ENCODE measurements at places on chromosomes 13 and 19.
A peak's percentile ranks its signal among the peaks of the same experiment; 100 is the strongest.

DNA sequence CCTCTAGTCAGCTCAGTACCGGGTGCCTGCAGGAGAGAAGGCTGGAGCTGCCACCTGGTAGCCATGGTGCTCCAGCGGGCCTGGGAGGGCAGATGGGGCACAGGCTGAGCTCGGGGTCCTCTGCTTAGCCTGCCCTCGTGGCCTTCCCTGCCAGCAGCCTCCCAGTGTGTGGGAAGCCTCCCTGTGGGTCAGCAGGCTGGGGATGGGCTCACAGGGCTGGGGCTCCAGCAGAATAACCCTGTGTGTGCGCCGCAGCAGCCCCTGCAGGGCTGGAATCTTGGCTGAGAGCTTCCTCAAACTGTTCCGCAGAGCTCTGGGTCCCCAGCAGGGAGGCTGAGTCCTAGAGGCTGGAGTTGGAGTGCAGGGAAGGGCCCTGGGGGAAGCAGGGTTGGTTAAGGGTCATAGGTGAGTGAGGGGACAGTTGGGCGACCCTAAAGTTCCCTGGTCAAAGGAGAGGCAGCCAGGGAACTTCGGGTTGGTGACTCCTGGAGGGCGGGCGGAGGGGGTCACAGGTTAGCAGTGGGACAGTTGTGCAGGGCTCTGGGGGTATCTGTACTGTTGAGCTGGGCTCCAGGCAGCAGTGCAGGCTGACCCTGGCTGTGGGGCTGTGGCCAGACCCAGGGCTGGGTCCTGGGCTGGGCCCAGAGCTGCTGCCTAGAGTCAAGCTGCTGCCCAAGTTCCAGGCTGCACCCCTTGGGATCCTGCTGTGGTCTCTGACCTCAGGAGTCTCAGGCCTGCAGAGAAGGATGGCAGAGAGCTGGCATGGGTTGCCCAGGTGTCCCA is 14.0 kb downstream of the ARHGAP33 start:
- DNase-seq: no peak

DNA sequence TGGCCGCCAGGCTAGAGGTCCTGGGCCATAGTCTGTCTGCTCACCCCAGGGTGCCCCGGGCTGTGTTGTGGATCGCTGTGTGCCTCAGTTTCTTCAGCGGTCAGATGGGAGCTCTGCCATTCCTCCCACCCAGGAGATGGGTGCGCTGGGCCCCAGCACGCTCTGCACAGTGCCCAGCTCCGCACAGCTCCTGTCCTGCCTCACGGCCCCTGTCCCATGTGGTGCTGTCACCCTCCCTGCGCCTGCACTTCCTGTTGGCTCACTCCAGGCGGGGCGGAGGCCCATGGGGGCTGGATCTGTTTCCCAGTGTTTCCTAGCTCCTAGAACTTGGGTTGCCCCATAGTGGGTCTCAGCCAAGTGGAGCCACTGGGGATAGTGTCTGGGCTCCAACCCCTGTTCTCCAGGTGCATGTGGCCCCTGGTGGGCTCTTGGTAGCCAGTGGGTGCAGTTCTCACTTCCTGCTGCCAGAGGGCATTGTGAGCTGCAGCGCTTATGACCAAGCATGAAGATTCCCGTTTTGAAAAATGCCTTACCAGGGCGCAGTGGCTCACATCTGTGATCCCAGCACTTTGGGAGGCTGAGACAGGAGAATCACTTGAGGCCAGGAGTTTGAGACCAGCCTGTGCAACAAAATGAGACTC is 69.8 kb downstream of the KDM4B start:
- peak; percentile 70 for DNase-seq

DNA sequence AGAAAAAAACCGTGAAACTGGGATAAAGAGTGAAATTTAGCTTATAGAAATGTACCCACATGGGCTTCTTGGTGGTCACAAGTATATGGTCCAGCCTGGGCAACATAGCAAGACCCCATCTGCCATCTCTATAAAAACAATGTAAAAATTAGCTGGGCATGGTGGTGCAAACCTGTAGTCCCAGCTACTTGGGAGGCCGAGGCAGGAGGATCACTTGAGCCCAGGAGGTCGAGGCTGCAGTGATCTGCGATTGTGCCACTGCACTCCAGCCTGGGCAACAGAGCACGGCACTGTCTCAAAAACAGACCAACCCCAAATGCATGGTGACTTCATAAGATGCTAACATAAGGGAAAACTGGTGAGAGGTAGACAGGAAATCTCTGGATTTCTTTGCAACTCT is 54.4 kb downstream of the GNG7 start:
- no peak for DNase-seq

- peak; percentile 65 for DNase-seq
Observed at GRCh38 chr19:15252398-15253018, 20.3 kb upstream of the EPHX3 start.

DNA sequence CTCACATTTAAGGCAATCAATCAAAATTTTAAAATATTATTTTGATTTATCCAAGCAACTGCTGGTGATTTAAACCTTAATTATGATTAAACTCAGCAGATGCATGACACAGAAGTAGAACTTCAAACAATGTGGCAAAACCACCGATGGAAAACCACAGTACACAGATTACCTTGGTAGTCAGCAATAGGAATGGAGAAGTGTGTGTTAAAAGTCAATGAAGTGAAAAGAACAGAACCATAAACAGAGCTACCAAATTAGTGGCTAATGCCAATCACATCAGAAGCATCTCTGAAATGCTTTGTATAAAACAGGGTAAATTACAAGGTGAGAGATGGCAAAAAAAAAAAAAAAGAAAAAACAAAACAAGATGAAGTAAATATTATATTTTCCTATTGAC is 31.2 kb downstream of the KATNAL1 start:
- no peak for DNase-seq

All from AG08396 (cell line).